Activated T-helper 1 cell treated with anti-CD3 and anti-CD28 coated beads, Interleukin-12 subunit alpha, Interleukin-12 subunit beta, Interleukin-2, Interleukin-4 antibody, amounts not matched to agents 30 ng/mL and 10 ng/mL and 1 ng/mL, durations not matched to agents 14 hours and 24 hours and 36 hours (primary cell): ENCODE measurements at places on chromosomes 7 and 10. TPM values are rescaled to one million over a fixed set of nuclear protein-coding genes. Genes with fewer than 3 reads are reported as not detected.

DNA sequence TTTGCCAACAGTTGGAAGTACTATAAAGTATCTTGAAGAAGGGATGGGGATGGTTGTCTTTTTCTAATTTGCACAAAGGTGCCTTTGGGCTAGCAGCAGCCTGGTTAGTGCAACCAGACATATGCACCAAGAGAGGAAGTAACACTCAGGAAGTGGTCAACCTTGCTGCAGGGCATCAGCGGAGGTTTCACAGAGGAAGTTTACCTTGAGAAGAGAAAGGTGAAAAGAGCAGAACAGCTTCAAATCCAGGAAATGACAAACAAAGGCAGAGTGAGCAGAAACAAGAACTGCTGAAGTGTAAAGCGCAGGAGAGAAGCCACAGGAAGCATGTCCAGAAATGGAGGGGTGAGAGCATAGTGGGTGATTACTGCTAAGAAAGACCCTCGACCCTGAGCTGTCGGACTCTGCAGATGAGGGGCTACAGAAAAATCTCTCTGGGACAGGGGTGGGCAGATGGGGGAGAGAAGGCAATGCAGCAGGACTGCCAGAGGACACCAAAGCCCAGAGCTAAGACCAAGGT is 66.9 kb downstream of the STK17A start:
- peak; percentile 74 for DNase-seq
- peak overlapping the region; percentile 98 for H3K27ac ChIP-seq
- H3K36me3 ChIP-seq: peaks cover 37% of the 10 kb centered on the region
- peak overlapping the region; percentile 75 for H3K4me3 ChIP-seq

DNA sequence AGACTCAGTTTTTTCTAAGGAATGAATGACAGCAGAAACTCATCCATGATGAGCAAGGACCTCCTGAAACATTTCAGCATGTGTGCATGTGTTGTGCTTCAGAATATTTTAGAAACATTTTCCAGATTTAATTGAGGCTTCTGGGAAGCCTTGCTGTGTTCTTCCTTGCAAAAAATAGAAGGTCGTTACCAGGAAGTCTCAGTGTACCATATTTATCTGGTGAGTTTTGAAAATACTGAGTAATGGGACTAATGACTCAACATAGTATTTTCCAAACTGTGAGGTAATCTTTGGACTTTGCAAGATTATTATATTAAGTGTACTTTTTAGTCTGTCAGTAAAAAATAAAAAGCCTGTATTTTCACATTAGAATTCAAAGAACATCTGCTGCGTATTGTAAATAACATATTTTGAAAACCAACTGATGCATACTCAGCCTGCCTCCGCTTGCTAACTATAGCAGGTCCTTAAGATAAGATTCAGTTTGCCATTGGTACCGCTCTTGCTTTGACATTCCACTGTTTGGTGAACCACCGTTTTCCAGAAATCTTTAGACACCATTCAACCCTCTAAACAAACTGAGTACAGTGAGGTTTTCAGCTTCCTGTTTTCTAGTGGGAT is 739.6 kb upstream of the GALNT17 start:
- no peaks in the 10 kb centered on the region for H3K36me3 ChIP-seq
- no peak overlapping the region for H3K27ac ChIP-seq
- no peaks in the 10 kb centered on the region for H3K27me3 ChIP-seq
- no peak for DNase-seq
- no peaks in the 10 kb centered on the region for H3K4me1 ChIP-seq

DNA sequence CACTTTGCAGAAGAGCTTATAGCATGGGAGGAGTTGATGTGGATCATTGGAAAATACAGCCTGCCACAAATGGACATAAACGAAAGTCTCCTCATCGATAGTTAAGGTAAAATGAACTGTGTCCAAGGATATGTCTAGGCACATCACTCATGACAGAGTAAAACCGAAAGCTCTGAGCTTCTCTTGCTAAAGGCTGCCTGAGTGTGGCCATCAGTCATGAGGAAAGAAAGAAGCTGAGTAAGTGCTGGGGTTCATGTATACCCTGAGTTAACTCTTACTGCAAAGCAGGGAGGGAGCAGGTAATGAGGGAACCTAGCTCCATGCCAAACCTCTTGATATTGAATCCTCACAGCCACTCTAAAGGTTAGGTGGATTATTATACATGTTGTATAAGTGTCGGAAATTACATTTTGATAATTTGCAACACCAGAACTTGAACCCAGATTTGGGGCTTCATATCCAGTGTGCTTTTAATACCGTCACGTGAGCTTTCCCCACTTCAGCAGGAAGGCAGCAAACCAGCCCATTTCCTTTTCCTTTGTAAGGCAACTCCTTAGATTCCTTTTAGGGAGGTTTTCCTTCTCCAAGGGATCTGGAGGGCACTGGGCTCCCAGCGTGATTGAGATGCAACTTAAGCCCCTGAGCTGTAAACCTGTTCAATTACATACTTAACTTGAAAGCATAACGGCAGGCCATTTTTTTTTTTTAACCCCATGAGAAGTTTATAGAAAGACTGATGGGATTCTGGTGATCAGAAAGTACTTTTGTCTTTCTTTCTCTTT is 215.0 kb downstream of the PHF14 start:
- DNase-seq: no peak
- H3K27ac ChIP-seq: no peak overlapping the region
- H3K4me3 ChIP-seq: no peak overlapping the region

- no peak overlapping the region for H3K4me3 ChIP-seq
- H3K27me3 ChIP-seq: no peaks in the 10 kb centered on the region
- H3K27ac ChIP-seq: no peak overlapping the region
- no peak for DNase-seq
- H3K4me1 ChIP-seq: no peaks in the 10 kb centered on the region
Measured at GRCh38 chr10:125990974-125991373, 94.6 kb downstream of the FANK1 start.

- H3K4me1 ChIP-seq: no peaks in the 10 kb centered on the region
- H3K27me3 ChIP-seq: peaks cover 38% of the 10 kb centered on the region
- peak overlapping the region; percentile 30 for H3K4me3 ChIP-seq
- DNase-seq: no peak
- no peaks in the 10 kb centered on the region for H3K36me3 ChIP-seq
- H3K27ac ChIP-seq: no peak overlapping the region
Measured at GRCh38 chr7:79452495-79453265, 787 bp downstream of the MAGI2 start.

DNA sequence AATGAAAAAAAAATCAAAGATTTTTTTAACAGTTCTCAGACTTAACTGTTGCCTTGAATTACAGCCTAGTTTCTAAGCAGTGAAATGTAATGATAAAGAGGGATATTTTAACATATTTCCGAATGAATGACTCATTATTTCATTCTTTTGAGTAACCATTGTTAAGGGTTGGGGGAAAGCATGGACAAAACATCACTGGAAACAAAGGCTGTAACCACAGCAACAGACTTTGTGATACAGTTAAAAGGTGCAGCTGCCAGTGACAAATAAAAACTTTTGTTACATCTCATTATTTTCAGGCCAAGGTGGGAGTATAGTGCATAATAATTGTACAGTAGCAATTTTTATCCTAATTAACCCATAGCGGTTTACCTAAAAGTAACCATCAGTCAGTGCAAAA is 172.6 kb downstream of the LRRTM3 start:
- H3K4me1 ChIP-seq: no peaks in the 10 kb centered on the region
- H3K27me3 ChIP-seq: no peaks in the 10 kb centered on the region
- no peak overlapping the region for H3K4me3 ChIP-seq
- DNase-seq: no peak

- no peaks in the 10 kb centered on the region for H3K36me3 ChIP-seq
- no peak overlapping the region for H3K4me3 ChIP-seq
- no peaks in the 10 kb centered on the region for H3K4me1 ChIP-seq
- H3K27ac ChIP-seq: no peak overlapping the region
- H3K27me3 ChIP-seq: peaks cover 25% of the 10 kb centered on the region
Measured at GRCh38 chr10:100776671-100777070, 31.3 kb downstream of the PAX2 start.

DNA sequence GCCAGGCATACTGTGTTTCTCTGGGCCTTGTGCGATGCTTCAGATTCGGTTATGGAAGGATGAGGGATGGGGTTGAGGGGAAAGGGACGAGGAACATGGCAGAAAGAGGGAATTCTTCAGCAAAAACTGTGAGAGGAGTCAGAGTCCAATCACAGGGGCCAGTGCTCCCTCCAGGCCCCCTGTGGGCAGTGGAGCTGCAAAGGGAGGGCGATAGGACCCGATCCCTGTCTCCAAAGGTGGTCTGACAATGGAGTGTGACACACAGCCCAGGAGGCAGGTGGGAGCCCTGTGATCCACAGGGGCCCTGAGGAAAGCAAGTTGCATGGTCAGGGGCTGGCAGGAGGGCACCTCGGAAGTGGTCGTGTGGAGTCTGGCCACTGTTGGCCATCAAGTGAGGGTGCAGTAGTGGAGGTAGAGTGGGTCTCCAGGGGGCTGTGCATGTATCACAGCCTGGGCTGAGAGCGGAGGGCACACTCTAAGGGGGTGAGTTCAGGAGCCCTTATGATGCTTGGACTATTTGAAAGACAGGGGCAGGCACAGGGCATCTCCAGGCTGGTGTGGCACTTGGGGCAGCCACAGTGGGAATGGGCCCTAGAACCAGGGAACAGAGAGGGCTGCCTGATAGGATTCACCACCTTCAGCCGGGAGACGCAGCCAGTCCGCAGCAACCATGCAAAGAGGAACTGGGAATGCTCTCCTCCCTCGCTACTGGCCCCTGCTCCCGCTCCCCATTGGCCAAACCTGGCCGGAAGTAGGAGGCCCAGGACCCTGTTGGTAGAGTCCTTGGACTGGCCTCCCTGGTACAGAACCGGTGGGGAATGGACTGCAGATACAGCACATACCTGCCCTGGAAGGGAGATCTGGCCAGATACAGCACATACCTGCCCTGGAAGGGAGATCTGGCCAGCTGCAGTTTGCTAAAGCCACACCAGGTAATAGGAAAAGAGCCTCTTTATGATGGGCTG is 115.9 kb downstream of the ADCY1 start:
- H3K27ac ChIP-seq: no peak overlapping the region
- no peaks in the 10 kb centered on the region for H3K4me1 ChIP-seq
- H3K36me3 ChIP-seq: no peaks in the 10 kb centered on the region
- no peaks in the 10 kb centered on the region for H3K27me3 ChIP-seq
- no peak overlapping the region for H3K4me3 ChIP-seq

- no peaks in the 10 kb centered on the region for H3K4me1 ChIP-seq
- no peak for DNase-seq
- no peak overlapping the region for H3K27ac ChIP-seq
- H3K27me3 ChIP-seq: no peaks in the 10 kb centered on the region
- H3K36me3 ChIP-seq: no peaks in the 10 kb centered on the region
Measured at GRCh38 chr7:29471444-29472138, 92.0 kb upstream of the PRR15 start.

The PTF1A gene
- total RNA-seq: not detected in 2 replicates

The LRRN3 gene
- 57.3 and 61.5 TPM in 2 replicates for total RNA-seq

The PTPRZ1 gene
- not detected in 2 replicates for total RNA-seq

The CDC123 gene
- 190 and 191 TPM in 2 replicates for total RNA-seq

The CHRM2 gene
- total RNA-seq: not detected in 2 replicates

The C1GALT1 gene
- total RNA-seq: 35.8 and 41.4 TPM in 2 replicates
